ENCODE measurements at places on chromosomes 1 and 21.

DNA sequence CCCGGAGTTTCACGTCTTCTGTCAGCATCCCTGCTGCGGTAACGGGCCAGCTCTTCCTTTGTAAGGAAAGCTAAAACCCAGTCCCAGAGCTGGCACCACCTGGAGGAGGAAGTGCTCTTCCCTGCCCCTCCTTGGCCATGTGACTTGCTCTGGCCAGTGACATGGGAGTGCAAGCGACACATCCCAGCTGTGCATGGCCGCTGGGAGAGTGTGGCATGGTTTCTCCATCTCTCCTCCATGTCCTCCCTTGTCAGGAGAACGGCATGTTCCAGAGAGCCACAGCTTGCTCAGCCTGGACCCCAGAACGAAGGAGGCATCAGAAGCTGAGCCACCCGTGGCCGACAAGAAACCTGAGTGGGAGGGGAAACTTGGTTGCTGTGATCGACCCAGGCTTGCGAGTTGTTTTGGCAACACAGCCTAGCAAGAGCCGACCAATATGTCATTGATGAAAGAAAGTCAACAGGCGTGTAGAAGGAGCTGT is 2.7 kb upstream of the PRXL2B start:
- peak; percentile 23 for DNase-seq

DNA sequence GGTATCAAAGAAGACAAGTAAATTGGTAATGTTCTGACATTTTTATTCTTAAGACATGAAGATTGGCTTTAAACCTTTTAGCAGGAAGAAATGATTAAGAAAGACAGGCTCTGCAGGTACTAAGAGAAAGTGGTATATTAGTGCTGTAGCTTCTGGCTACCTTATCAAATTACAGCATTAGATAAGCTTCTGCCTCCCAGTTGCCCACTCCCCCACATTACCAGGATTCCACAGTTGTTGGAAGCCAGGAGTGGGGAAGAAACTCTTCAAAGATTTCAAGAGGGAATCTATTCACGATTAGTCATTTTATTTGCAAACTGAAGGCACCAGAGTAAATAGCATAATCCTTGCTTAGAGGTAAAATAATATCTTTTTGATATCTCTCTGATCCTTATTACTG is 274.9 kb downstream of the LMO4 start:
- no peak for DNase-seq

GRCh38 chr1:156337888-156338179 is 258 bp downstream of the CCT3 start:
- no peak for DNase-seq

DNA sequence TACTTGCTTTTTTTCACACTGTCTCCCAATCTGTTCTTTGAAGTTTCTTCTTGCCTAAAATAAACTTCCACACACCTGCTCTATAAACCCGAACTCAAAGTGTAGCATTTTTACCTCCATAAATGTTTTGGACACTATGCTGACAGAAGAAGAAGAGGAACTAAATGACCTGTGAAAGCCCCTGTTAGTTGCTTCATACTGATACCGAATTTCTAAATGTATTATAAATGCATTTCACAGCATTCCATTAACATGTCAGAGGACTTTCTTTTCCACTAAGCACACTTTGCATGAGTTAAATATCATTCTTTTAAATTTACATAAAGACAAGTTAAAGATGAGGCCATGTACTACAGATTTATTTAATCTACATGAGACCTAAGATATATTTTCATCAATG is 281.0 kb downstream of the SMYD3 start:
- no peak for DNase-seq

DNA sequence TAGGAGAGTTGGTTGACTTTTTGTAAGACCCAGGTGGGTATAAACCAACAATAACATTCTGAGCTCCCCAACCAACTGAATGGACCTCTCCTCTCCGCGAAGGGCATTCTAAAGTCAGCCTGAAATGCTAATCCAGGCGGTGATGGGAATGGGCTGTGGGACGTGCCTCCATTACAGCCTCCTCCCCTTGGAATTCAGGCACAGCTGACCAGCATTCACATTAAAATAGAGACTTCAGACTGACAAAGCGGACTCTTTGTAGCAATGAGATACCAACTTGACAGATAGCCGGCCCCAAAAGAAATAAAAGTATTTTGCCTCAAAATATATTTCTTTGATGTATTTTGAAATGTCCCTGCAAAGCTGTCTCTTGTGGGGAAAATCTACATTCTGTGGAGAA is 101.7 kb downstream of the KIF26B start:
- DNase-seq = no peak

DNA sequence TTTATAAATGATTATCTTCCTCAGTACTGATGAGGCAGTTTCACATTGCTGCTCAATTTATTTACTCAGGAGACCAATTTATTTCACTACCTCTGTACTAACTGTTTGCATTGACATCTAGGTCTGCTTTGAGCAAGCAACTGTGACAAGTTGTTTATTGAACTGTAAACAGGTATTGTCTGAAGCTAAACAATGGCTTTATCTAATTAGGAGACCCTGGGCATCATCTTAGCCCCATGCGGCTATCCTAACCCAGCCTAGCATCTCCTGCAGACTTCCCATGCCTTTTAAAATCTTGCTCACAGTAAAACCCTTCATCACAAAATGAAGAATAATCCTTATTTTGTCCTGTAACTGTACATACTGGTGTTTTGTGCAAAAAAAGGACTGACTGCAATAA is 348.2 kb downstream of the RWDD3 start:
- no peak for DNase-seq

DNA sequence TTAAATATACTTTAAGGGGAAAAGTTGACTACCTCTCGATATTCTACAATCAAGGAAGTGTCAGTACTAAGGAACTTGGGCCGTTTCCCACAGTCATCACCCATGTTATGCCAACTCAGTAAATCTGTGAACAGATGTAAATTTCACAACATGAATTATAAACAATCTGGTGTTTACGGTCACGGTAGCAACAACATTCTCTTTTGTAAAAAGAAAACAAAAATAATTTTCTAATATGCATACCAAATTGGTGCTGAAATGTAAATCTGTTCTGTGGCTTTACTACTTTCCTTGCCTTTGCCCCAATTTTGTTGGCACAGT is 1.2 kb downstream of the SH3GLB1 start:
- peak; percentile 28 for DNase-seq

DNA sequence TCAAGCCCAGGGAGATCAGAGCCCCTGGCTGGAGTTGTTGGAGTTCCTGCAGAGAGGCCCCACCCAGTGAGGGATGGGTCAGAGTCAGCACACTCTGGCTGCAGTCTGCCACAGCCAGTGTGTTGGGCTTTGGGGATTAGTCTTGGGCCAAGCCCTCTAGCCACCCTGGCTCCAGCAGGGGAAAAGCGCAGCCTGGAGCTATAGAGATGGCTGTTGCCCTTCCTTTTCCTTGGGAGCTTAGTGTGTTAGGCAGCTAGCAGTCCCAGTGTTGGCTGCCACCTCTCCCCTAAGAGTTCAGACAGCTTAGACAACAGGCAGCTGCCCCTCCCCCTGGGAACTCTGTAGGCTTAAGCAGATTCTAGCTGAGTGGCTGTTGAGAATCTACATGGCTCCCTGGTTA is 45.1 kb downstream of the DPT start:
- no peak for DNase-seq

DNA sequence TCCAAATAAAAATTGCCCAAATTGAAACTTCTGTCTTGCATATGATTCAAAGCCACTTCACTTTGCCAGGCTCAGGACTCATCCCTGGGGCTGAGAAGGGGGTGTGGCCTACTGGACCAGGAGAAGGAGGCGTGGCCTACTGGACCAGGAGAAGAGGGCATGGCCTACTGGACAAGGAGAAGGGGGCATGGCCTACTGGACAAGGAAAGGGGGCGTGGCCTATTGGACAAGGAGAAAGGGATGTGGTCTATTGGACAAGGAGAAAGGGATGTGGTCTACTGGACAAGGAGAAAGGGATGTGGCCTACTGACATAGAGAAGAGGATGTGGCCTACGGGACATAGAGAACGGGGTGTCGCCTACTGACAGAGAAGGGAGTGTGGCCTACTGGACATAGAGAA is 405.3 kb downstream of the RRAGC start:
- DNase-seq = no peak

- no peak for DNase-seq
Measured at GRCh38 chr21:22842875-22843274, 1844.7 kb downstream of the NCAM2 start.

GRCh38 chr1:184531296-184531695 is 144.5 kb downstream of the C1orf21 start:
- no peak for DNase-seq

DNA sequence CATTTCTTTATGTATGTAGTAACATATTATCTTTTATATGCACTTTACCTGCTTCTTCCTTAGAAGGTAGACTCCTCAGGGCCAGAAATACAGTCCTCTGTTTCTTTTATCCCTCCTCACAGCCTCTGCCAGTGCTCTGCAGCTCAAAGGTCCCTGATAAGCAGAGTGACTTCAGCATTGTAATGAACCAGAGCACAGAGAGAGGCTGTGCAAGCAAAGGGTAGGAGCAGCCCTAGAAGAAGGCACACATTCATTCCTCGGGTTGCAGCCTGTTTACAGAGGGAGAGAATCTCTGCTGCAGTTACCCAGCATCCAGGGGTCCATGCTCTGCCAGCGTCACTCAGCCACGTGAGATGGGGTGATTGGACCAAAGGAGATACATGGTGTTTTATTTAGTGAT is 101.1 kb downstream of the RHOU start:
- DNase-seq = no peak

- DNase-seq = peak; percentile 61
Measured at GRCh38 chr1:32754317-32755097, 51.9 kb upstream of the SYNC start.

GRCh38 chr1:93925206-93925605 is 16.0 kb upstream of the GCLM start:
- no peak for DNase-seq

GRCh38 chr21:34534522-34534921 is 22.5 kb upstream of the KCNE1 start:
- DNase-seq = no peak

DNA sequence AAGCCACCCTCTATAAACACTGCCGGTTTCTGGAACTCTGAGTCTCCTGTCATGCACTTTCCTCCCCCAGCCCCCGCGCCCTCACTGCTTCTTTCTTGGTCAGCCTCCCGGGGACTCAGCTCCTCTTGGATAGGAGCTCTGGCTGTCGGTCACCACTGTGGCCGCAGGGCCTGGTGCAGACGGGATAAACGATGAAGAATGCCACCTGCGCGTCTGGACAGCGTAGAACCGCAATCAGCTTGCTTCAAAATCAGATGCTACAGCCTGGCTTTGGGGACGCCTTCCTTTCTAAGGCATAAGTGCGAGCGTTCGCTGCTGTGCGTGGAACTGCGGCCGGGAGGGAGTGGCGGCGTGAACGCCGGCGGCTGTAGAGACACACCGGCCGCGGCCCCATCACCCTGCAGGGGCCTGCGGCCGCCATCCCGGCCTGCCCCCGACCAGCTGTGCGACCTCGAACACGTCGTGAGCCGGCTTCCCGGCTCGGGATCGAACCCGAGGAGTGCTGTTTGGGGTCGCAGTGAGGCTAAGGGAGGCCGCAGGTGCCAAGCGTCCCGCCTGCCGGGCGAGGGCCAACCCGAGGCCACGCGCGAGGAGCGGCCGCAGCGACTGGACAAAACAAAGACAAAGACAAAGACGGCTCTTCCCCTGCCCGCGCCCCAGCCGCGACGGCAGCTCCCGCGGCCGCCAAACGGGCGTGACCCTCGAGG is 688 bp downstream of the PTTG1IP start:
- DNase-seq = no peak

GRCh38 chr1:233965856-233966255 is 61.4 kb downstream of the SLC35F3 start:
- DNase-seq = no peak

DNA sequence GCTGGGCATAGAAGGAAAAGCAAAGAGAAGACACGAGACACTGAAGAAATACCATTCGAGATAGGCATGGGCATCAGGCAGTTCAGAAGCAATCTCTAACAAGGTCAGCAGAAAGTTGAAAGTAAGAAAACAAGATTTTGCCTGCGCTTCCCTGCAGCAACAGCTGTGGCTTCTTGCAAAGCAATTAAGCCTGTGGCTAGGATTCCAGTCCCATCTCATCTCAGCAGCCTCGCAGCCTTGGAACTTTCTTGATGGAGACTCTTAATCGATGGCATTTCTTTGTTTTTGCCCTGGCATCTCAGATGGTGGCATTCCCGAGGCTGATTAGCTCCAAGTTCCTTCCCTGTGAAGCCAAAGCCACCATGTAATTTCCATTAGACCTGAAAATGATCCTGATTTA is 64.6 kb upstream of the SPAG17 start:
- DNase-seq = no peak

DNA sequence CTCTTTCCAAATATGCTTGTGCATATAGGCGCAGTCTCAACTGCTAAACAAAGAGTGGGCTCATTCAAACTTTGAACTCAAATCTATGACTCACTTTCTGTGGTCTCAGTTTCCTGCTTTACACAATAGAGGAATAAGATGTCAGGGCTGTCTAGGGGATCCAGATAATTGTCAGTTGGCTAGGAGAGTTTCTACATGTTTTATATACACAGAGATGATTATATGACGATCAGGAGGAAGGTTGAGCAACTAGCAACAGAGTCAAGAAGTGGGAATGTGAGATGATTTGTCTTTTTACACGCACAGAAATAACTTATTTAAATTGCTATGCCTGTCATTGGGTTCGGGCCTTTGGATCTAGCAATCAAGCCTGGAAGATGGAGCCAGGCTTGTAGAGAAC is 299.4 kb upstream of the LYPLAL1 start:
- DNase-seq = peak; percentile 97

GRCh38 chr1:247841796-247842195 is at the start of gene OR11L1:
Gene OR11L1 (minus strand): TSS chr1:247841896. CDS start chr1:247841896, 0 bp downstream.
- DNase-seq = no peak

GRCh38 chr1:45097944-45098343 is 85.9 kb downstream of the UROD start:
- no peak for DNase-seq

GRCh38 chr1:119329541-119330461 is 38.8 kb upstream of the HAO2 start:
- peak; percentile 39 for DNase-seq

GRCh38 chr1:26225033-26225831 is 8.8 kb upstream of the CEP85 start:
- peak; percentile 47 for DNase-seq

- no peak for DNase-seq
Measured at GRCh38 chr1:203325418-203326091, 20.2 kb downstream of the BTG2 start.

DNA sequence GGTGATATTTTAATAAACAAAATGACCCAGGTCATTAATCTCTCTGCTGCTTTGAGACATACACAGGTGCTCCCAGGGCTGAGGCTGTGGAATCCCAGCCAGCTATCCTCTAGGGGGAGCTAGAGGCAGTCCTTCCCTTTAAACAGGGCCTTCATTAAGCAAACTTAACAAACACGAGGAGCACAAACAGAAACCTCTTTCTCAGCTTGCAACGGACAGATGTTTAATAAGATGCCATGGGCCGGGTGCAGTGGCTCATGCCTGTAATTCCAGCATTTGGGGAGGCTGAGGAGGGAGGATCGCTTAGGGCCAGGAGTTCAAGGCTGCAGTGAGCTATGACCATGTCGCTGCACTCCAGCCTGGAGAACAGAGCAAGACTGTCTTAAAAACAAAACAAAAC is 106.7 kb downstream of the HIVEP3 start:
- DNase-seq = peak; percentile 69

Data from bronchial epithelial cell (primary cell).